SK-N-SH (cell line): ENCODE measurements at places on chromosomes 3 and 15.

- no peak for DNase-seq
Measured at GRCh38 chr3:49316696-49317457, 23.0 kb downstream of the USP4 start.

DNA sequence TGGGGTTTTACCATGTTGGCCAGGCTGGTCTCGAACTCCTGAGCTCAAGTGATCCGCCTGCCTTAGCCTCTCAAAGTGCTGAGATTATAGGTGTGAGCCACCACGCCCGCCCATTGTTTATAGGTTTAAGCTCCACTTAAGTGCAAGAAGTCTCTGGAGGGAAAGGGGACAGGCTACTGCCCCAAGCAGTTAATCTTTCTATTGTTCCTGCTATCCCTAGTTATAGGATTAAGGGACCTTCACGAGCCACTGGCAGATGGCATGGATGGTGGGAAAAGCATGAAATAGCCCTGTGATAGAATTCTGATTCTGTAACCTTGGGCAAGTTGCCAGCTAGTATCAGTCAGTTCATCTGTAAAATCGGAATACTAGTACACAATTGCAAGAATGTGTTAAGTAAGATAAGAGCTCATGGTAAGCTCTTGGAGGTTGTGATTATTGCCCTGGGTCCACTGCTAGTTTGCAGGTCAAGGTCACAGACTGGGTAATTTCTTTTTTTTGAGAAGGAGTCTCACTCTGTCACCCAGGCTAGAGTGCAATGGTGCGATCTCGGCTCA lies 5.3 kb upstream of the RBPMS2 start:
- no peak for DNase-seq

DNA sequence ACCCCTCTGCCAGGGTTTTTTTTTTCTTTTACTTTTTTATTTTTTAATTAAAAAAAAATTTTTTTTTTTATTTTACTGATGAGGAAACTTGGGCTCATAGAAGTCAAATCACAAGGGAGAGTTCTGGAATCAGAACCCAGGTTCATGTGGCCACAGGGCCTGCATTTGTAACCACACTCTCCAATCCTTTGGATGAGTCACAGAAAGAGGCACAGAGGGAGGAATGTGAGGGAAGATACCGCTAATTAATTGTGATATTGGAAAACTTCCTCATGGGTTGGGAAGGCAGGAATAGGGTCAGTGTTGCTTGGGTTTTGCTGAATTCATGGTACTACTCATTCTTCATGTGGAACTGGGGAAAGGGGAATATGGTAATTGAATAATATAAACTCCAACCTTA lies 132.9 kb upstream of the SLC6A11 start:
- no peak for DNase-seq

GRCh38 chr15:60394689-60395097 lies 3.1 kb downstream of the ANXA2 start:
- no peak for DNase-seq

- DNase-seq = no peak
Measured at GRCh38 chr3:123949641-123950040, 11.4 kb downstream of the CCDC14 start.
